ENCODE measurements at places on chromosomes 1 and 21.

GRCh38 chr1:175514387-175514953 is 228.9 kb downstream of the TNR start:
- no peak for DNase-seq

DNA sequence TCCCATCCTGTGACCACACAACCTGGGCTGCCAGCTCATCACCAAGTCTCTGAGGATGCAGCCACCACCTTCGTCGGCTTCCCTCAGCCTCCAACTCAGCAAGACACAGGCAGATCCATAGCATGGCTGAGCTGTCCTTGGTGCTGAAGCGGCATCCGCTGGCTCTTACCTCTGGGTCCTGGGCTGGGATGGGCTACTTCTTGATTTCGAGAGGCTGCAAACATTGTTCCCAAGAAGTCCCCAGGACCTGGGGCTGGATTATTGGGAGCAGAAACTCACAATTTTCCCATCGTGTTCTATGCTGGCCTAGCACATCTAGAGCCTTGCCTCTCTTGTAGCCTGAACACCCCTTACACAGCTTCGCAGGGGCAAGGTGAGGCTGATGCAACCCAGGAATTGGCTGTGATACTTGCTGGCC is 24.9 kb upstream of the C1QA start:
- no peak for DNase-seq

DNA sequence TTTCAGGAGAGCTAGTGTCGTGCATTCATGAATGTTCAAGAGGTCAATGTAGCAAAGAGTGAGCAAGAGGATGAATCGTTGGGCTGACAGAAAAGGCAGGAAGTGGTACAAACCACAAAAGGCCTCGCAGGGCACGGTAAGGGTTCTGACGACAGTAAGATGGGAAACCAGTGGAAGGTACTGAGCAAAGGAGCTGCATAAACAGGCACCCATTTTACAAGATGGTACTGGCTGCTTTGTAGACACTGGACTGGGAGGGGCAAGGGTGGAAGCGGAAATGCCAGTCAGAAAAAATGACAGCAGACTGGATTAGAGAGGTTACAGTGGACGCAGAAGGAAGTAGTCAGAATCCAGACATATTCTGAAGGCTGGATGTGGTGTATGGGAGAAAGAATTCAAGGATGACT is 123.5 kb downstream of the PTPN14 start:
- DNase-seq = no peak

- DNase-seq = peak; percentile 62
Measured at GRCh38 chr1:30782361-30783255, 25.0 kb upstream of the LAPTM5 start.

DNA sequence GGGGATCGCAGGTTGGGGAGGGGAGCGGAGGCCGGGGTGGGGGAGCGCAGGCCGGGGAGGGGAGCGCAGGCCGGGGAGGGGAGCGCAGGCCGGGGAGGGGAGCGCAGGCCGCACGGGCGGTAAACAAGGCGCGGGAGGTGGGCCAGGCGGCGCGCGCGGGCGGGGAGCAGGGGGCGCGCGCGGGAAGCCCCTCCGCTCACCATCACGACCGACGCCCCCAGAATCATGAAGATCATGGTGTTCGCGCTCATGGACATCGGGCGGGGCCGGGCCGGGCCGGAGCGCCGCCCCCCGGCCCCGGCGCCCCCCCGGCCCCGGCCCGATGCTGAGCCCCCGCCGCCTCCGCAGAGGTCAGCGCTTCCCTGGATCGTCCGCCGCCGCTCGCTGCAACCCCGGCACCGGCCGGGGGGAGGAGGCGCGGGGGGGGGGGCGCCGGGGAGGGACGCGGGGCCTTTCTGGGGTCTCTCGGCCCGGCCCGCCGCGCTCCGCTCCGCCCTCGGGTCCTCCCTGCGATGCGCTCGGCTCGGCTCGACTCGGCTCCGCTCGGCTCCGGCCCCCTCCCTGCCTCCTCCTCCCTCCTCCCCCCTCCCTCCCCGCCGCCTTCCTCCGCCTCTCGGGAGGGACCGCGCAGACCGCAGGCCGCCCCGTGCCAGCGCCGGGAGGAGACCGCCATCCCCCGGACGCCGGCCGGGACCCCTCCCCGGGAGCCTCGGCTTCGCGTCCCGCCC is at the start of gene TMEM240:
Gene TMEM240, minus strand, starts transcription at position 535 of the 728 bp plus-strand sequence. Its CDS starts 278 bp downstream, at position 257.
- peak; percentile 11 for DNase-seq

GRCh38 chr1:54081306-54082270 is 28.2 kb downstream of the TCEANC2 start:
- DNase-seq = peak; percentile 4

GRCh38 chr1:111649227-111649626 is 29.6 kb downstream of the RAP1A start:
- DNase-seq = no peak

DNA sequence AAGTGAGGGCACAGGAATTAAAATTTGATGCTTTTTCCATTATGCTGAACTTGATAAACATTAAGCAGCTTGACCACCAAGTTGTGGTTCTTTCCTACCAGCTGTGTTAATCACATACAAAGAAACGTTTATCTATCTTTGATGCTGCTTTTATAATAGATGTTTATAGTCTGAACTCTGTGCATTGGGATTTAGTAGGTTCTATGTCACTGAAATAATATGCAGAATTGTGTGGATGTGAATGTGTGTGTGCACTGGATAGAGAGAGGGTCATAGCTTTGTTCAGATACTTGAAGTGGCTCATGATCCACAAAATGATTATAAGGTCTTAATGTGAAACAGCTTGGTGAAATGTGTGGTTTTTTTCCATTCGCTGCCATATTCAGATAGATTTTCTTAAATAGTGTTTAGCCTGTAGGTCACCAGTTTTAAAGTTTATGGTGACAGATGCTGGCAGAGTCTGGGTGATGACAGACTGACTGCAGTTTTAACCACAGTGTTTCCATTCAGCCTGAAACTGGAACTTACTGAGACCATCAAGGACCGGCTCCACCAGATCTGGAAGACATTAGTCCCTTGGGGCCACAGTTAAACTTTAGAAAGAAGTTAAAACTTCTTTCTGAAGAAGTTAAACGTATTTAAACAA is 10.2 kb downstream of the DDI2 start:
- DNase-seq = no peak

DNA sequence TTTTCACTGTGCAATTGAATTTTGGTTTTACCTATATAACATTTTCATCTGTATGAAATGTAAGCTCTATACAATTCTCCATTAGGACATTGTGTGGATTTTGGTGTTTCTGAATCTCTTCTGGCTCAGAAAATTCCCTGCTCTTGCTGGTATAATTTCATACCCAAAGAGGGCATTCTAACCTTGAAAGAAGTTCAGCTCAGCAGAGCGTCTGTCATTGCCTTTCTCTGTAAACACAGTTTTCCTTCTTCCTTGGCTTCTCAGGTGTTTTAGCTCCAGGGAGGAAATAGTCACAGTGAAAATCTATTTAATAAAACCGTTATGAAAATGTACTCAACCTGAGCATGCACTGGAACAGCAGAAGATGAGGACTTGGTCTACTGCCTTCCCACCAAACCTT is 16.0 kb downstream of the DISC1 start:
- DNase-seq = no peak

- DNase-seq = no peak
Measured at GRCh38 chr1:31414980-31415370, 2.0 kb downstream of the SERINC2 start.

GRCh38 chr1:228465141-228465540 is 22.0 kb upstream of the RNF187 start:
- no peak for DNase-seq

- DNase-seq = no peak
Measured at GRCh38 chr1:43842175-43842498, 91.5 kb upstream of the ARTN start.

DNA sequence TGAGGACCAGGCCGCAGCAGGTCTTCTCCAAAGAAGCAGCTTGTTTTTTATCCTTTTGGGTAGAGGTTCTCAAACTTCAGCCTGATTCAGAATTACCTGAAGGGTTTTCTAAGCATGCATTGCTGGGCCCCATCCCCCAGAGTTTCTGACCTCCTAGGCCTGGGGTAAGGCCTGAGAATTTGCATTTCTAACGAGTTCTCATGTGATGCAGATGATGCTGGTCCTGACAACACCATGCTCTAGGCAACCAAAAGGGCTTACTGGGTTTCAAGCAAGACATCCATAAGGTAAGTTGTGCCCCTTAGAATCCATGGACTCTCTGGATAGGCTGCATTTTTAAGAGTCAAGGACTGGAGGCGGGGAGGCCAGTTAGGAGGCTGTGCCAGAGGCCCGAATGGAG is 295.1 kb downstream of the HHIPL2 start:
- DNase-seq = no peak

- DNase-seq = no peak
Measured at GRCh38 chr1:43522431-43522775, 8.3 kb upstream of the PTPRF start.

DNA sequence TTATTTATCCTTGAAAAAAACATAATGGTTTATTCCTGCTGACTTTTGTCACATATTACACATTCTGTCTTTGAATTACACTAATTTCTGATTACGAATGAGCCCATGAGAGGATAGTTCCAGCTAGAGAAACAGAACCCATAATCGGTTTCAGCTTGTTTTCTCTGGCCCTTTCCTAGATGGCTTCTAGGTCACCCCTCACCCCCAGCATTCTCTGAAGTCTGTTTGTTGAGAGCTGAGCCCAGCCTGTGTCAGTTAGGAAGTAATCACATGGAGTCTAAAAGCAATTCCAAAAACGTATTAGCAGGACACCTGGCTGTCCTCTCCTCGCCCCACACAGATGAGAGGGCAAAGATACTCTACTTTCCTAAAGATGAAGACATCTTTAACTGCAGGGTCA is 48.9 kb downstream of the KIAA1614 start:
- DNase-seq = no peak

DNA sequence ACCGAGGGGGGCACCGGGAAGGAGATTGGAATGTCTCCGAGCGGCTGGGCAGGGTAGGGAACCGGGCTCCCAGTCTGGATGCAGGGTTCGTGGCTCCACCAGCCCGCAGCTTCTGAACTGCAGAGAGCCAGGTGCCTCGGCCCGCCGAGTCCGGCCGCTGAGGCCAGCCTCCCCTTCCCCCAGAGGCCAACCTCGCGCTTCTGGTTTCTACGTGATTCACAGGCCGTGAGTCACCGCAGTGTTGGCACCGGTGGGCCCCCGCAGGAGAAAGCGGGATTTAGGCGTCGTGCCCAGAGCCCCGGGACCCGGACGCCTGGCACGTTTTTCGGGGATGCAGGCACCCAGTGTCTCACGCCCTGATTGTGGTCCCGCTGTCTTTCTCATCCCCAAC is 458 bp downstream of the CRABP2 start:
- DNase-seq = no peak

DNA sequence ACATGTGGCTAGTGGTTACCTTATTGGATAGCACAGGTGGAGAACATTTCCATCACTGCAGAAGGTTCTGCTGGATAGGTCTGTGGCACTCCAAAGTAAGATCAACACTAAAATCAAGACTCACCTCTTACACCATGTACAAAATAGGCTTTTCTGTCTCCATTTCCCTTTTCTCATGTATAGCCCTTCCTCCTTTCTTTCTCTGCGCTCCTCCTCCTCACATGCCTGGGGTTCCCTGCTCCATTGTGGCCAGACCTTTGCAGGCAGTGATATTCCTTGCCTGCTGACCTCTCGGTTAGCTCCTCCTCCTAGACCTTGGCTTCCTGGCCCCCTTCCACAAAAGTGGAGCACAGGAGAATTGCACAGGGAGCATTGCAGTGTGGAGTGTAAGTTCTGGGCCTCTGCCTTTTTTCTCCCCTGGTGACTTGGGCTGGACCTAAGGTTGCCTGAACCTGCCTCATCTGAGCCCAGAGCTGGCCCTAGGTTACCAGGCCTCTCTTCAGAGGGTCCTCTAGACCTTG is 33.2 kb upstream of the RBM15 start:
- DNase-seq = no peak

DNA sequence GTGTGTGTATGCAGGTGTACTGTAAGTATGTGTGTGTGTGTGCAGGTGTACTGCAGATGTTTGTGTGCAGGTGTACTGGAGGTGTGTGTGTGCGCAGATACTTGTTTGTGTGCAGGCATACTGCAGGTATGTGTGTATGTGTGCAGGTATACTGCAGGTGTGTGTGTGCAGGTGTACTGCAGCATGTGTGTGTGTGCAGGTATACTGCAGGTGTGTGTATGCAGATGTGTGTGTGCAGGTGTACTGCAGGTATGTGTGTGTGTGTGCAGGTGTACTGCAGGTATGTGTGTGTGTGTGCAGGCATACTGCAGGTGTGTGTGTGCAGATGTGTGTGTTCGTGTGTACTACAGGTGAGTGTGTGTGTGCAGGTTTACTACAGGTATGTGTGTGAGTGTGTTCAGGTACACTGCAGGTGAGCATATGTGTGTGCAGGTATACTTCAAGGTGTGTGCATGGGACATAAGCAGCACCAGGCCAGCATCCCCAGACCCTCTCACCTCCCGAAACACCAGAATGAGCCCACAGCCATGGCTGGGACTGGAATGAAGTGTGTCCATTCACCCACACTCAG is 97.5 kb downstream of the DMRTB1 start:
- no peak for DNase-seq

GRCh38 chr1:222880587-222880986 is 65.7 kb downstream of the DISP1 start:
- DNase-seq = no peak

DNA sequence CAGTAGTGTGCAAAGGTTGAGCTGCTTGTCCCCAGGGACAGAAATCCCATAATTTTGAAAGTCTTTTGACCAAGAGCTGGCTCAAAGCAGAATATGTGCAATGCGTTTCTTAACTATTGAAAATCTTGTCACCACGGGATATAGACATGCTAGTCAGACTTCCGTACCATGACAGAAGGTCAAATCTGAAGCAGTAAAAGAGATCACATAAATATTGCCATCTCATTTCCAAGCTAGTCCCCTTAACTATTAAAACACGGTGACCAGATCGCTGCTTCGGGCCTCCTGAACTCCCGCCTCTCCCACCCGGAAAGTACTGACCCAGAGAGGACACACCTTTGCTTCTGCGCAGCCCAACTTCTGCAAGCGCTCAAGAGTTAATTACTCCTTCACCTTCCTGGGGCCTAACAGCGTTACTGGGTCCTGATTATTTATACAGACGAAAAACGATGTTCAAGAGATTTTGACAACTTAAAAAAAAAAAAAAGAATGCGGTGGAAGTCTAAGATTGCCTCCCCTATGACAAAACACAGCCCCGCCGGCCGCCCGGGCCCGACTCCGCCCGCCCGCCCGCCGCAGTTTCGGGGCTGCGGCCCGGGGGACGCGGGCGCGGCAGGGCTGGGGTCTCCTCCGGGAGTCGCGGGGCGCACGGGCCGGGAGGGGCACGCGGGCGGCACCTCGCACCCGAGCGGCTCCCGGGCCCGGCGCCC is 692 bp downstream of the SORT1 start:
- no peak for DNase-seq

- no peak for DNase-seq
Measured at GRCh38 chr1:973459-974292, 7.4 kb downstream of the PLEKHN1 start.

DNA sequence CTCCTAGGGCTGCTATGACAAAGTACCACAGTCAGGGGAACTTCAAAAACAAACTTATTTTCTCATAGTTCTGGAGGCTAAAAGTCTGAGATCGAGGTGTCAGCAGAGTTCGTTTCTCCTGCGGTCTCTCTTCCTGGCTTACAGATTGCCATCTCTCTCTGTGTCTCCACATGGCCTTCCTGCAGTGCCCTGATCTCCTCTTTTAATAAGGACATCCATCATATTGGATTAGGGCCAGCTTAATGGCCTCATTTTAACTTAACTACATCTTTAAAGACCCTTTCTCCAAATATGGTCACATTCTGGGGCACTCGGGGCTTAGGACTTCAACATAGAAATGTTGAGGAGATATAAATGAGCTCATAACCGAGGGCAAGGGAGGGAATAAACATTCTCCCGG is 12.2 kb downstream of the C1orf74 start:
- no peak for DNase-seq

Measured in stimulated activated CD4-positive, alpha-beta T cell treated with anti-CD3 and anti-CD28 coated beads, Interleukin-1b, Interleukin-23, amount 100 ng/mL, for 1 hour (primary cell).